ENCODE measurements at places on chromosomes 11 and 22.

- no peak for DNase-seq
These were observed 847 bp upstream of the NDUFA6 start for GRCh38 chr22:42091455-42091782.

DNA sequence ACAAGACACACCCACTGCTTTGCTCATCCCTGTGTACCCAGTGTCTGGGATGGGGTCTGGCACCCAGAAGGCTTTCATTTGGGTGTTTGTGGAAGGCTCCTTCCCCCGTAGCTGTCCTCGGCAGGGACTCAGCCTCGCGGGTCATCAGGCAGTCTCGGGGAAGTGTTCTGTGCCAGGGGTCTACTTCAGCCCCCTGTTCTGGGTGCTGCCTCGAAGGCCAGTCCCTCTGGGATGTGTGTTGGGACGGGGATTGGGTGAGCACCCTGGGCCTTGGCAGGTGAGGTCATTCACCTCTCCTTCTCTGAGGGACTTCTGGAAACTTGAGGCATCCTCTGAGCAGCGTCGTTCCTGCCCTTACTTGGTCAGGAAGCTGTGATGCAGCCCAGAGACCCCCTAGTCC lies 65.5 kb downstream of the RPUSD4 start:
- no peak for DNase-seq

- no peak for DNase-seq
These were observed 75.7 kb downstream of the RELT start for GRCh38 chr11:73451896-73452295.

GRCh38 chr22:45871721-45872120 lies 105.2 kb downstream of the WNT7B start:
- DNase-seq, result no peak

- no peak for DNase-seq
These were observed 1.9 kb upstream of the OR9Q2 start for GRCh38 chr11:58186938-58187337.

- no peak for DNase-seq
These were observed 90.8 kb upstream of the KCNQ1OT1 start for GRCh38 chr11:2790568-2790921.

Measured in skin of body (tissue), 3 donors.